ENCODE measurements at places on chromosomes 3 and 15.

GRCh38 chr3:40739971-40740370 lies 215.2 kb downstream of the ZNF621 start:
- no peak for DNase-seq

DNA sequence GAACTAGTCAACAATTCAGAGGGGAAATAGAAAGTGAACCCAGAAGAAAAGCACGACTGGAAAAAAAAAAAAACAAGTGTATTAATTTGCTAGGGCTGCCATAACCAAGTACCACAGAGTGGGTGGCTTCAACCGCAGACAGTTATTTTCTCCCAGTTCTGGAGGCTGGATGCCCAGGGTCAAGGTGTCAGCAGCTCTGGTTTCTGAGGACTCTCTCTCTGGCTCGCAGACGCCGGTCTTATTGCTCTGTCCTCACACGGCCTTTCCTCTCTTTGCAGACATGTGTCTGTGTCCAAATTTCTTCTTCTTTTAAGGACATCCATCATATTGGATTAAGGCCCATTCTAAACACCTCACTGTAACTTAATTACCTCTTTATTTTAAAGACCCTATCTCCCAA lies 291.8 kb downstream of the XXYLT1 start:
- no peak for DNase-seq

GRCh38 chr15:99402014-99402729 lies 150.9 kb downstream of the LRRC28 start:
- DNase-seq: no peak

- no peak for DNase-seq
These were observed 609.7 kb downstream of the PDCD6IP start for GRCh38 chr3:34408088-34408487.

GRCh38 chr15:70461017-70461416 lies 302.3 kb downstream of the UACA start:
- DNase-seq: no peak

DNA sequence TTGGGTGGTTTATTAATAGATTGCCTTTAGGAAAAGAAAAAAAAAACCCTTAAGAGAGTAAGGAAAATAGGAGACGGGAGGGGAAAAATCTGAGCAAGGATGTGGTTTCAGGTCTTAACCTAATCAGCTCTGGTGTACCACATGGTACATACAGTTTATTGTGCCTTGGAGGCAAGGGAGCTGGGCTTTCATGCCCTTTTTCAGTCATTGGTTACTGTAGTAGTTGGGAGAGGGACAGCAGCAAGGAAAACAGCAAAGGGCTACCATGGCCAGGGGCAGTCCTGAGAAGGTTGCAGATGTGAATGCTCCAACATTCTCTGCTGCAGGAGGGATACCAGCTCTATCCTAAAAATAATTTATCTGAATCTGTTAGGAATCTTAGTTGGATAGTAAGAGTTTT lies 5.9 kb downstream of the CMC1 start:
- no peak for DNase-seq

DNA sequence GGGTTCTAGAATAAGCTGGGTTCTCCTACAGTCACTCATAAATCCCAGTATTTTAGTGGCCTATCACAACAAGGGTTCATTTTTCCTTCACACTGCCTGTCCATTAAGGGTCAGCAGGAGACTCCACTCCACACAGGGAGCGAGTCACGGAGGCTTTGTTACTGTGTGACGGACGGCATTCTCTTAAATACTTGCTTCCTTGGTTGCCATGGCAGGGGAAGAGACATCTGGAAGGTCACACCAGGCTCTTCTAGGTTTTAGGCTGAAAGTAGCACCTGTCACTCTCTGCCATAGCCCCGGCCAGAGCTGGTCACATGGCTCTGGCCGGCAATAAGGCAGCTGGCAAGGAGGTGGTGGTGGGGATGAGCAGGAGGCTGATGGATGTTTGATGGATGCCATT lies 89.4 kb upstream of the ANKRD34C start:
- DNase-seq: no peak

DNA sequence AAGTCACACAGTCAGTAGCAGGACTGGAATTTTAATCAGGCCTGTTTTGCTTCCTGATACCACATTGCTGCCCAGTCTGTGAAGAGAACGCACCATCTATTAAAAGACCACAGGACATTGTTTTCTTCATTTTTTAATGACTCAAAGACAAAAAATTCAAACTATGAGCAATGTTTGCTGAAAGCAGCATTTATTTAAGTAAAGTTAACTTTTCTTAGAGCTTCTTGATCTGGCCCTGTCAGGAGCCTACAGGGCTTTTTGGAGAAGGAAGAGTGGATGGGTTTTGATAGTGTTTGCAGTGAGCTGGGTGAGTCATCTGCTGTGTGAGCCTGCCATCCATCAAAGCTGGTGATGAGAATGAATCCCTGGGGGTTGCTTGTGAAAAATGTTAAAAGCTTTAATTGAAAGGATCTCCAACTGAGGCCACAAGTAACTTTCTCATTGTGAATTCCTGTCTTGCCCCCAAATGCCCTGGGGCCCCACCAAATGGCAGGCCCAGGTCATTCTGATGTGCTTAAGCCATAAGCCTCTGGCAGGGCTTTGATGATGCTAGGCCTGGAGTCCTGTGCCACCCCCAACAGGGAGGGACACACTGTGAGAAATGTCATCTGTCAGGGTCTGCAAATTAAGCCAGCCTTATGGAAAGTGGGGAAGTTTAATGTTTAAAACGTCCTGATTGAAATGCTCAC lies 136.2 kb upstream of the PFN2 start:
- DNase-seq: no peak
